CD4-positive, alpha-beta T cell treated with Interleukin-6 at 100 ng/mL for 8 hours (primary cell): ENCODE measurements at places on chromosomes 5 and 9.

DNA sequence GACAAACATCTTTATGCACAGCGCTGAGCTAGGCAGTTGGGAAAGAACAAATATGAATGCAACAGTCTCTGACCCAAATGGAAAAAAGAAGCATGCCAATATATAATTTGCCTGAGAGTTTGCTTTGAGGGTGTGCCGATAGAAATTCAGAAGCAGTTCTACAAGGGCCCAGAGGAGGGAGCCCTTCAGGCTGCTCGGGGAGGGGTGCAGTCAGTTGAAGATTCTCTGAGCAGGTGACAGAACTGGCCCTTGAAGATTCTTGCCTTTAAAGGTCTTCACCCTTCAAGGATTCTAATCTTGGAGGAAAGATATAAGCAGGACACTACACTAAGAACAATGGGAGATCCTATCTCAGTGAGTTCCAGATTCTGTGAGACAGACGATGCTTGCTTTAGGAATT lies 3.7 kb upstream of the PAPPA start:
- no peak for DNase-seq

DNA sequence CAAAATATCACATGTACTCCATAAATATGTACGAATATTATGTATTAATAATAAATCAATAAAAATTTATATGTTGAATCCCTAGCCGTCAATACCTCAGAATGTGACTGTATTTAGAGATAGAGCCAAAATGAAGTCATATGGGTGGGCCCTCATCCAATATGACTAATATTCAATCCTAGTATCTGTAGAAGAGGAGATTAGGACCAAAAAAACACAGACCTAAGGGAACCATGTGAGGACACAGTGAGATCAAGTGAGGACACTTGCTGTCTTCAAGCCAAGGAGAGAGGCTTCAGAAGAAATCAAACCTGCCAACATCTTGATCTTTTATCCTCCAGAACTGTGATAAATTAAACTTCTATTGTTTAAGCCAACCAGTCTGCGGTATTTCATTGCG lies 3.7 kb upstream of the AMACR start:
- no peak for DNase-seq

DNA sequence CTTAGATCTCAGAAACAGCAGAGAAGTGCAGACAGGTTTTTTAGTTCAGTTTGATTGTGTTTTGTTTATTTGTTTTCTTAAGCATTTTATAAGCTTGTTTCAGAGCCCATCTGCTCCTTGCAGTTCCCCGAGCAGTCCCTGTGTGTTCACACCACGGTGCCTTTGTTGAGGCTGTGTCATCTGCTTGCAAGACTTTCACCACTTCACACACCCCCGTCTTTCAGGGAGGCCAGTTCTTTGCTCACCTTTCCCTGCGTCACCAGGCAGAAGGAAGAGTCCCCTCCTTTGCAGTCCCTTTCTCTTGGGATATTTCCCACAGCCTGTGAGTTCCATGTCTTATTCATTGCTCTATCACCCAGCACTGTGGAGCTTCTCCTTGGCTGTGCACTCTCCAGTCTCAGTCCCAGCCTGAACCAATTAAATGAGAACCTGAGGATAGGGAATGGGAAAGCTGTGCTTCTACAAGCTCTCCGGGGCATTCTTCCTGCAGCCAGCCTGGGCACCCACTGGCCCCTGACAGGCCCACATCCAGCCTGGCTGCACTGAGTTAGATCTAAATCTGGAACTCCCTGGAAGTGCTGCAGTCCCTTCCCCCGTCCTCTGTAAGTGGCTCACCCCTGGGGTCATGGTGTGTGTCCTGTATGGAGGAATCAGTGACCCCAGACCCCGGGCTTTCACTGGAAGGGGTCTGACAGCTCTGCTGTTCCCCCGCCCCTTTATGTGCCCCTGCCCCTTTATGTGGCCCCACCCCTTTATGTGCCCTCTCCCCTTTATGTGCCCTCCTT lies 5.5 kb downstream of the MVB12B start:
- no peak for DNase-seq

- DNase-seq: no peak
Observed at GRCh38 chr9:38208206-38208901, 139.3 kb upstream of the SHB start.

- DNase-seq: no peak
Observed at GRCh38 chr5:74624501-74624900, 16.0 kb downstream of the ENC1 start.

- no peak for DNase-seq
Observed at GRCh38 chr5:90644132-90644531, 85.5 kb downstream of the ADGRV1 start.

DNA sequence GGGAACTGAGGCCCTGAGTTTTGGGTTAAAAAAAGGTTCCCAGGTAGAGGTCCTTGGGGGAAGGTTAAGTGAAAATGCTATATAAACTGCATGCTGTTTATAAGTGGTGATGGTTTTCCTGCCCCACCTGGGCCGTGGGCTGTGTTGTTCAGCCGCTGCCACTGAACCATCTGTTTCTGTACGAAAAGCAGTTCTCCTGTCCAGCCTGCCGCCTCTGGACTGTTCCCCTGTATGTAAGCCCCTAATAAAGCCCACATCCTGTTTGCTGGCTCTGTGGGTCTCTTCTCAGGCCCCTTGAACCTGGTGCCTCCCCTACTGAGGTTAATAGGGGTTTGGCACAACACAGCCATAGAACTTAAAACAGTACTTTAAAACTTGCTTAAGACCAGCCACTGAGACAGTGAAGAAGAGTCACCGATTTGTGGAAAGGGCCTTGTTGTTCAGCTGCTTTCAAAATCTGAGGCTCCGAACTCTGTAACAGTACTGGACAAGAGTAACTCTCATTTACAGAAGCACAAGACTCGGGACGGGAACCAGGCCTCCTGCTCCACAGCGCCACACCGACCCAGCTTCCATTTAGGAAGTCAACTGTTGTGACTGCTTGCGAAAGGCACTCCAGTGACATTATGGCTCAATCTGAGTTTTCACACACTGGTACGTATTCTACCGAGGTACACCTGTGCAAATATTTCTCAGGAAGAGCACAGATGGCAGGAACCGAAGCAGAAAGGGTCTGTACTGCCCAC lies 192.5 kb downstream of the CDK5RAP2 start:
- DNase-seq: no peak

DNA sequence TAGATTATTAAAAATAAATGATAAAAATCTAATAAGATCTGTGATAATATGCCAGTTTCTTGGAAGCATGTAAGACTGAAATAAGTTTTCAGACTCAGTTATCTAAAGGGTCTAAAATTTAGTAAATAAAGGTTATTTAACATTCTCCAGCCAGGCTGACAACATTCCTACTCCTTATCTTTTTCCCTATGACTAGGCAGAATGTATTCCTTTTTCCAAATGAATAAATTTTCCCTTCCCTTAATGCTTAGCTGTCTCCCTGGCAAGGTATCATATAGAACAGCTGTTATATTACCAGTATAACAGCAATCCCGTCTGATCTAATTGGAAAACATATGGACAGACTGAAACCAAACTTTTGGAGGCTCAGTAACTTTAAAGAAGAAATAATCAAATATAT lies 13.0 kb downstream of the MEGF9 start:
- no peak for DNase-seq

- DNase-seq: no peak
Observed at GRCh38 chr5:17401470-17402288, 96.4 kb upstream of the TAF11L2 start.

DNA sequence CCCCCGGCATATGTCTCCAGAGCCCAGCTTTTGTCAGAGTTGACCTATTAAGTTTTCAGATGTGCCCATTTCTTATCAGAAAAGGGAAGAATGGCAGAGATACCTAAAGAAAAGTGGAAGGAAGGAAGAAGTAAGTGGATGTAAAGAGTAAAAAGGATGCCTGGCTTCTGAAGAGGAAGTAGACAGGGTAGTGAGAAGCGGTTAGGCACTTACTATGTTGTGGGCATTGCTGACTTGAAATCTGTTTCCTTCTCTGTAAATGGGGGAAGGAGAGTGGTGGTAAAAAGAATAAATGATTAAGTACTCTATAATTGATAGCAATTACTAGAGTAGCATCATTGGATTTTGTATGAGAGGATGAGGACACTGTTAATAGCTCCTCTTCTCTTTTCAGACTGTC lies 9.9 kb downstream of the ANP32B start:
- peak; percentile 23 for DNase-seq

DNA sequence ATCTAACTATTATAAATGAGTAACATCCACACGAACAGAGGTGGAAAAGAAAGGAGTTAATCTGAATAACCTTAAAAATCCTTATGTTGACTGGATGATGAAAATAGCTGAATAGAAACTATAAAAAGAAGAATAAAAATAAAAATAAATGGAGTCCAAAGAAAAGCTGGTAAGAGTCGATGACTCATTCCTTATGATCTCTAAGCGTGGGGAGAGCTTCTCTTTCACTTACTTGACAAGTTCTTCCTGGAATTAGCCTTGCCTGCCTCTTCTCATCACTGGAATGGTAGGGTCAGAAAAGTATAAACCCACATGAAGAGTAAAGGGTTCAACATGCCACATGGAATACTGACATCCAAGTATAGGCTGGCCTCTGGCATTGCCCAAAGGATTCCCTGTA lies 477.0 kb upstream of the RGMB start:
- DNase-seq: no peak

DNA sequence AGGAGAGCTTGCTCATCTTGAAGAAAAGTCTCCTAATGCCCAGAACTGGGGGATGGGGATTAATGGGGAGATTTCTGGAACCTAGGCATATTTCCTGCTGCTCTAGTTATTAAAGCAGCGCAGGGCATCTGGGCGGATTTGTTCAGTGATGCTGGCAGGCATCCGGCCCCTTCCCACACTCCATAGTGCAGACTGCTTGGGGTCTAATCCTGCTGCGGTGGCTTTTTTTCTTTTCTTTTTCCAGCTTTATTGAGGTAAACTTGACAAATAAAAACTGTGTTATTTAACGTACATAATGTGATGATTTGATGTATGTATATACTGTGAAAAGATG lies 30.7 kb downstream of the PPARGC1B start:
- no peak for DNase-seq

DNA sequence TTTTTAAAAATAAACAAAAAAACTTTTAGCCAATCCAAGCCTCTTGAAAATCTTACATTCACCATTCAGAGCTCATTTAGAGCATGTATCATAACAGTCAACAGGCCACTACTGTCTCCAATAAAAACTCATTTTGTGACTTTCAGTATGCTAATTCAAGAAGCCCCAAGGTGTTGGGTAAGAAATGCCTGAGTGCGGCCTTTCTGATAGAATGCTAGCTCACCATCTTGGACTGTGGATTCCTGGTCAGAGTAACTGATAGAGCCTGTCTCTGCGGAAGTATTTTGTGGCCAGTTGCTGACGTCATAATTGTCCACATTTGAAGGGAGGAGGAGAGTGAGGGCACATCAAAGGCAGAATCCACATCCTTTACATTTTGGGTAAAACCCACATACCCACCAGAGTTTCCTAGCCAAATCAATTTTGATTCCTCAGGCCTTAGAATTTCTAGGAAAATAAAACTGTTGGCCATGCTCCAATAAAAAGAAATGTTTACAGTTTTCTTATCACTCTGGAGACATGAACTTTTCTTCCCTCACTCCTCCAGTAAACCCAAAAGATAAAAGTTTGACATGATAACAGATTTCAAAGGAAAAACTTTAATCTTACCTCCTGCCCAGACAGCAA lies 41.1 kb upstream of the ERCC6L2 start:
- no peak for DNase-seq

DNA sequence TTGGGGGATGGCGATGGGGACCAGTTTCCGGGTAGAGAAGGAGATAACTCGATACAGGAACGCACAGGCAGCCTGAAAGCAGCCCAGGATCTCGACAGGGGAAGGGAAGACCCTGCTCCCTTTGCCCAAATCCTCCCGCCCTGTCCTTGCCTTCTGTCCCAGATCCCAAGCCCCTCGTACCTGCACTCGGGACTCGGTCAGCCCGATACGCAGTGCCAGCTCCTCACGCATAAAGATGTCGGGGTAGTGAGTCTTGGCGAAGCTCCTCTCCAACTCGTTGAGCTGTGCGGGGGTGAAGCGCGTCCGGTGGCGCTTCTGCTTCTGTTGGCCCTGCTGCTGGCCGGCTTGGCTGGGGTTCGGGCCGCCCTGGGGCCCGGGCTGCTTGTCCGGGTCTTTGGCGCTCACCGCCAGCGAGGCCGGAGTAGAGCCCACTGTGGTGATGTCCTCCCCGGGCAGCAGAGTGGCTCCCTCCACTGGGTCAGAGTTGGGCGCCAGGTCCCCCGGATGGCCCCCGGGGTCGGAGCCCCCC lies 1.8 kb downstream of the OTP start:
- DNase-seq: no peak

GRCh38 chr5:126492939-126493338 lies 69.7 kb downstream of the GRAMD2B start:
- no peak for DNase-seq

- no peak for DNase-seq
Observed at GRCh38 chr5:78929833-78930232, 55.3 kb downstream of the ARSB start.

- no peak for DNase-seq
Observed at GRCh38 chr5:125274211-125274610, 527.8 kb upstream of the ZNF608 start.

DNA sequence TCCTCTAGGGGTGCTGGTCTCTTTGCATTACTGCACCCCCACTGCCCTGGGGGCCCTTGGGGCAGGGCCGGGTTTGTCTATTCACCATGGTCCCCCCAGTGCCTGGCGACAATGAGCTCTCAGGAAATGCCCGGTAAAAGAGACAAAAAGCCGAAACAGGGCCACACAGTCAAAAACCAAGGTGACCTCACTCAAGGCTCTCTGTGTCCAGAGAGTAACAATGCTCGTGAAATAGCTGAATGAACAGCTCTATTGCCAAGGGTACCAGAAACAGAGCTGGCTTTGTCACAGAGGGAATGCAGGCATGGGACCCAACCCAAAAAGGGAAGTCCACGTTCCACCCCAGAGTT lies 16.0 kb downstream of the SH3PXD2B start:
- DNase-seq: no peak

GRCh38 chr9:128383791-128384190 lies 12.6 kb downstream of the URM1 start:
- no peak for DNase-seq

DNA sequence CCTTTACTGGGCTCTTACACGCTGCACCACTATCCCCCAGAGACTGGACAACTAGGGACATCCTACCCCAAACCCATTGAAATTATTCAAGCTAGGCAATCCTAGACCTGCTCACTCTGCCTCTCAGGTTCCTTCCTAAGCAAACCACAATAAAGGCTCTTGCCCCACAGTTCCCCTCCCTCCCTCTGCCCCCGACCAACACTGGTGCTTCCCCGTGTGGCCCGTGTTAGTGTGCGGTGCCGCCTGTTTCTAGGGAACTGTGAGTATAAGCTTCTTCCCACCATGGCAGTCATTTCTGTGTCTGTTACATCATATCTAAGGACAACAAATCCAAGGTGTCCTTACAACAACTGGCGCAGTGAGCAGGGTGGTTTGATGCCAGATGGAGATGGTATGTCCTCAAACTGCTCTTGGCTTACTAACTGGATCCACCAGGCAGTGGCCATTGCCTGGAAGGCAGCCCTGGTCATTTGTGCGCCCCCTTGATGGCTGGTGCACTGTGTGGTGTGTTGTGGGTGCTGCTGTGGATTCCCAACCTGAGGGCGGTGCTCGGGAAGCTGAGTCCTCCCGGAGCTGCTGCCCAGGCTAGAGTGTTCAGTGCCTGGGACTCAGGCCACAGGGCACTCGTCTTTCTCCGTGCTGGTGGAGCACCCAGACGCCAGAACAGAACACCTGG lies 8.4 kb upstream of the MXD3 start:
- DNase-seq: no peak
